ENCODE measurements at places on chromosomes 12 and 14.

GRCh38 chr14:60217713-60218112, 31.3 kb upstream of the PPM1A start:
- no peak for DNase-seq

DNA sequence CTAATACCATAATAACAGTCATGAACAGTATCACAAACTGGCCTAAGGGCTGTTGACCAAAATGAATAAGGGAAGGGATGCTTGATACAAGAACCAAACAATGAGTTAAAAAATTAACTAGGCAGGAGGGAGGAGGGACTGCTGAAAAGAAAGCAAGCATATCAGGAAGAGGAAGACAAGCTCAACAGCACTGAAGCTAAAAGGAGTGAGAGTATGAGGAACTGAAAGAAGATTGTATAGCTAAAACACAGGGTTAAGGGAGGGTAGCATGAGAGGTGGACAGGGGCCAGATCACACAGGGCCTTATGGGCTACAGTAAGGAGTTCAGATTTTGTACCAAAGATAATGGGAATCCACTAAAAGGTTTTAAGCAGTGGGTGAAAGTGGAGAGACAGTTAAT, 34.1 kb downstream of the ITGA7 start:
- DNase-seq: no peak

GRCh38 chr14:80942191-80942600, 658 bp upstream of the CEP128 start:
- no peak for DNase-seq

DNA sequence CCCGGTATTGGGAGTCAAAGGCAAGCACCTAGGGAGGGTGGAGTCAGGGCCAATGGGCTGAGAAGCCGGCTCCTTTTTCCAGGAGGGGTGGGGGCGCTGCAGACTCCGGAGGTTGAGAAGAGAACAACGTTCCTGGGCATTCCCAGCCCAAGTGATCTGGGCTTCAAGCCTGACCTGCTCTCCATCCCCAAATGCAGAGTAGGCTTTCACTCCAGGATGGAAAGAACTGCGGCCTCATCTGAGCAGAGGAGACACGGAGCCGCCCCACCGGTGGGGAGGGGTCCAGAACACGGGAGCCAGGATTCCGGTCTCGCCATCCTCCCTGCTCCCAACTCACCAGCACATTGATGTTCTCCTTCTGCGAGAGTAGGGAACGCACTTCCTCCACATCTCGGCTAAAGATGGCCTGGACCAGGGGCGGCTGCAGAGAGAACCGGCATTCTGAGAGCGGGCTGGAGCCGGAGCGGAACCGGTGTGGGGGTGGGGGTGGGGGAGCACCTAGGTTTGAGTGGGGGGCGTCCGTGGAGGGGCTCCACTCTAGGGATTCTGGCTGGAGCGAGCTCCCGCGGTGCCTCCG, 605 bp downstream of the ANKRD52 start:
- no peak for DNase-seq

GRCh38 chr12:10940389-10940788, 1.3 kb upstream of the TAS2R14 start:
- peak; percentile 22 for DNase-seq

DNA sequence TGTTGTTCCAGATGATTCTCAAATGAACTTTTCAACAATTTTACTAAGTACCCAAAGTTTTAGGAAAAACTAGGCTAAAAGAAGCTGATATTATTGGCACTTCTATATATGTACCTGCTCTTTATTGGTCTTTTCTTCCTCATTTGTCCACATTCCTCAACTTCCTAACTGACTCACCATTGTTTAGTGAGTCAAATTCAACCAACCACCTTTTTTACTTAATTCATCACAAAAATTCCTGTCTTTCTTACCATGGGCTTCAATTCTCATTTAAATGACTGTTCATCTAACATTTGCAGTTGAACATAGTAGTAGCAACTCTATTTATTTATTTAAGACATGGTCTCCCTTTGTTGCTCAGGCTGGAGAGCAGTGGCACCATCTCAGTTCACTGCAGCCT, 47.6 kb upstream of the SLC2A13 start:
- no peak for DNase-seq

GRCh38 chr12:123973552-123974341, 732 bp downstream of the ZNF664 start:
- DNase-seq: no peak

- no peak for DNase-seq
Measured at GRCh38 chr12:67239061-67239460, 30.1 kb upstream of the CAND1 start.

DNA sequence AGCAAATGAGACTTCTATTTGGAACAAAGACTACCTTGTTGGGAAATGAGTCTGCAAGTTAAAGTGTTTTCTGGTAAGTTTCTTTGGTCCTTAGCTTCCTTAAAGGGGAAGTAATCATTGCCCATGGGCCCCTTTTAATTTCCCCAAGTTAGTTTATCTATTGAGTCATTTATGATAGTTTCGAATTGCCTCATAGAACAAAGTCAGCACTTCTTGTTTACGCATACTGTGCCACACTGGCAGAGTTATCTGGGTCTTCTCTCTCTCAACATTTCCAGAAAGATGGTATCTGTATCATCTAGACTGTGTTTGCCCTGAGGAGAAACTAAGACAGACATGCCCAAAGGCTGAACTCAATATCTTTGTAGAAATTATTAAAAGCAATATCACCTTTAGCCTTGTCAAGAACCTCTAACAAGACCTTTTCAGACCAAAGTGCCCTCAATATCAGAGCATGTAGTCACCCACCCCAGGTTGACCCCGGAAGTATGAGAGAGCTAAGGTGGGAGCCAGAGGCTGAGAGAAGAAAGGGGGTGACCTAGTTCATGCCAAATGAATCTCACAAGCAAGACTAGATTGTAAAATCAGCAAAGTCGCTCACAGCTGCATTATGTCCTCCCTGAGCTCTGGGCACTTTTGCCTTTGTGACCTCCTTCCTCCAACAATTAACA, 40.0 kb downstream of the GPR65 start:
- no peak for DNase-seq

DNA sequence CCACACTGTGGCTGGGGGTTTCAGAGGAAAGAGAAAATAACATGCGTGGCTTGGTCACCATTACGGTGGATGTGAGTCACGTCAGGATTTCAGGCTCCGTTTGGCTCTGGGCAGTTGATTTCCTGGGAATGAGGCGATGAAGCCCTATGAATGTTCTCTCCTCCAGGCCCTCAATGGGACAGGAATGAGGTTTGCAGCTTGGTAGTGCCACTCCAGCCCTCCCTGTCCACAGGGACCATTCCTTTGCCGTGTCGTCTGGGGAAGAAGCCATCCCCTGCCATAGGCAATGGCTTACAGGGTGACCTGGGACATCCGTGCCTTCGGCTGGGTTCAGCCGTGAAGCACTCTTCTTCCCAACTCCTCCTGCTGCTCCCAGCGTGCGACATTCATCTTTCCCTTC, 95.0 kb downstream of the FBXL14 start:
- no peak for DNase-seq

DNA sequence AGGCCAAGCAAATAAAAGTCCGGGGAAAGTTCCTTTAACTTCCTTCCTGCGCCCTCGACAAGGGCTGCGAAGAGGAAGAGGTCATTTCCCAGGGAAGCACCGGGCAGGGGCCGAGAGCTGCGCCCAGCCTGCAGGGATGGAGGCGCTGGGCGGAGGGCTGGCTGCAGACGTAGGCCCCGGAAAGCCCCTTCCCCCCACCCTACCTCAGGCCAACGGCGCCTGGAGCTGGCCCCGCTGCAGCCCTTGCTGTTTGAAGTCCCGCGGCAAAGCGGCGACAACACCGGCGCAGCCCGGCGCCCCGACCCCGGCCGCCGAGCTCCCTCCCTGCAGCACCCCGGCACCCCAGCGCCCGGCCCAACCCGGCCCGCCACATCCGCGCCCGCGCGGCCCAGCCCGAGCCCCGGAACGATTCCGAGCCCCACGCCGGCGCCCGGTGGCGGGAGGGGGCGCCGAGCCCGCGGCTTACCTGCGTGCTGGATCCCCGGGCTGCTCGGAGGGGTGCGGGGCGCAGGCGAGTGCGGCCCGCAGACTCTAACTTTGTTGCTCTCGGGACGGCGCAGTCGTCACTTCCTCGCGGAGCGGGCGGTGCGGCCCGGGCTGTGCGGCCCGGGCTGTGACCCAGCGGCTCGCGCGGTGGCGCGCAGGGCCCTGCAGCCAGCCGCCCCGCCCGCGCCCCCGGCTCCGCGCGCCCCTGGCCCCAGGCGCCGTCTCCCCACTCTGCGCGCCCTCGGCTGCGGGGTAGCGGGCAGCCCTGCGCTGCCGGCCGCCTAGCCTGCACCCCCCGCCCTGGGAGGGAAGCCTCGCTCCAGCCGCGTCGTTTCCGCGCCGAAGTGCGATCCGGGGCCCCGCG, 64.8 kb upstream of the PTGR2 start:
- DNase-seq: no peak

DNA sequence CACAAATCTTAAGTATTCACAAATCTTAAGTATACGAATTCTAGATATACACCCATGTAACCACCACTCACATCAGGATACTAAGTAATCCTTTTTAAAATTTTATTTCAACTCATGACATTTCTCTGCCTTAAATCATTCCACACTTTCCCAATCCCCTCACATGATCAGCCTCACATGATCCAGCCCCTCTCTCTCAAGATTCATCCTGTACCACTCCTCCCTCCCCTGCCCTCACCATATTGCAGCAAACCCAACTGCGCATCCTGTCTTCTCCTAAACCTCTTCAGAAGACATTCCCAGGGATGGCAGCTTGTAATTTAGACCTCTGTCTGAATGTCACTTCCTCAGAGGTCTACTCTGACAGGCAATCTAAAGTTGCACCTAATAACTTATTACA, 1.7 kb upstream of the EIF4B start:
- no peak for DNase-seq

- DNase-seq: no peak
Measured at GRCh38 chr12:3533703-3534386, 42.8 kb downstream of the PRMT8 start.

GRCh38 chr12:32249777-32250176, 143.1 kb downstream of the BICD1 start:
- no peak for DNase-seq

DNA sequence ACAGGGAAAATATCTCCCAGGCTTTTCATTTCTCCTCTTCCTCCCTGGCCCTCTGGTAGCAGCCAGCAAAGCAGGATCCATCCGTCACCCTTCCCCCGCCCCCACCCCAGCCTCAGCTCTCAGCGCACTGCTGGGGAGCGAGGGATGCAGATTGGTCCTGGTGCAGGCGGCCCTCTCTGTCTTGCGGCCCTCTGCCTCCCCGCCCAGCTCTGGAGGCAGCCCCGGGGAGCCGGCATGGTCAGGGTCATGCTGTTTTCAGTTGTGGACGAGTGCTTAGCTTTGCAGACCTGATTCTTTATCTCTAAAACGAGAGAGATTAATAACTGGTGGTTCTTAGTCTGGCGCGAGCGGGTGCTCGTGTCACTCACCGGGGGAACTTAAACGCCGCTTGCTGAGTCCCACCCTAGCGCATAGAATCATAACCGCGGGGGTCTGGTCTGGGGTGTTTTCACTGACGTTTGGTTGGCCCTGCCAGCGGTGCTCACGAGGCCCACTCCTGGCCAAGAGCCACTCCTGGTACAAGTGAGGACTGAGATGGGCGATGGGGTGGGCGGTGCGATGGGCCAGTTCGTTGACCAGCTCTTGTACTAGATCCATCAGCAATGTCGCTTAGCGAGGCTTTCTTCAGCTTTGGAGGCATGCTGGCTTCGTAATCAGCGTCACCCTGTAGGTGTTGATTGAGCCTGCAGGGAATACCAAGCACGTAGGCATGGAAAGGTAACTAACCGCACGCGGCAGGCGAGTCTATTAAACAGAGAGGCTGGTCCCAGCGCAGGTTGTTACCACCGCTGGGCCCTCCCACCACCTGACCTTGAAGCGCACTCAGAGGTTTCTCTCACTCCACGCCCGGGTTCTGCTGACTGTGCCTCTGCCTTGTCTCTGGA, 95.2 kb downstream of the TSPAN9 start:
- DNase-seq: no peak

DNA sequence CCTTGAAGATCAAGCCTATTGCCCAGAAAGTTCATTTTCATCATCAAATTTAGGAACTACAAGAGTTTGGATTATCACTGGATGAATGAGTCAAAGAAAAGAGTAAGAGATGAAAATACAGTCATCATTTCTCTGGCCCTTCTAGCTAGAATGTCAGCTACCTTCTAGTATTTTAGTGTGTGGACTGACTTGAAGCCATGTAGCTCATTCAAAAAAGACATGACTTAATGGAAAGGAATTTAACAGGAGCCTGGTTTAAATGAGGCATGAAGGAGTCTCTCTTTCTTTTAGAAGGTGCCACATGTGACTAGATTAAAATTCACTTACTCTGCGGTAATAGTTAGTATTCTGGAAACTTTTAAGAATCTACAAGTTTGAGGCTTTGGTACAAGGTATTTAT, 7.1 kb downstream of the PTHLH start:
- DNase-seq: no peak

DNA sequence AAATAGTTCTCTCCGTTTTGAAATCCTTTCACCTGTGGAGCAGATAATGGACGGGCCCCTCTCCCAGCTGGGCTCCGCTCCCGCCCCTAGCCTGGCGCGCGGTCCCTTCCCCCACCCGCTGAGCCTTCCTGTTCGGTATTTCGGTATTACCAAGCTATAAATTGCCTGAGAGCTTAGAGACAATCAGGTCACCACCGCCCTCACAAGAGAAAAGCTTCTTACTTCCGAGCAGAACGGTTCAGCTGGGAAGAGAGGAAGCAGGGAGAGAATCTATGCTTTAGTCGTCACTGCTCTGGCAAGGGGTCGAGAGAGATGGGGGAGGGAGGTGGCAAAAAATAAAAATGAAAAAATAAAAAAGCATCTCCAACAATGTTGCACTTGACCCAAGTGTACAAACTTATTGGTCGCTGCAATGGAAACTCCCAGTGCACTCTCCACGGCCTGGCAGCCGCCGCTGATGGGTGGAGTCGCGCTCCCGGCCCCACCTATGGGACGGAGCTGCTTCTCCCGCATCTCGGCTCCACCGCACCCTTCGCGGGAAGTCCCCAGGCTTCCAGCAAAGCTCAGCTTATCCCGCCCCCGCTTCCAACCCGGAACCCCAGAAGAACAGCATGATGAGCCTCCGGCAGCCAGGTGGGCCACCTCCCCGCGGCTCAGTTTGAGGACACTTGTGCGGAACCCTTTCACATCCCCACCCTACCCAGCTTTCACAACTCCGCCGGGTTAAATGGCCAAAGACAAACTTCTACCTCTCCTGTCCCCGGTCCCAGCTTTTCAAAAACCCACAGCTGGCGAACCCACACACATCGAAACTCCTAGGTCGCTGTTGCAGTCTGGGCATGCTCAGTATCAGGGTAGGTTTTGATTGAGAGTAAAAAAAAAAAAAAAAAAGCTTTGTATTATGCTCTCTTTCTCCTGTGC, 832 bp upstream of the SYT1 start:
- no peak for DNase-seq

DNA sequence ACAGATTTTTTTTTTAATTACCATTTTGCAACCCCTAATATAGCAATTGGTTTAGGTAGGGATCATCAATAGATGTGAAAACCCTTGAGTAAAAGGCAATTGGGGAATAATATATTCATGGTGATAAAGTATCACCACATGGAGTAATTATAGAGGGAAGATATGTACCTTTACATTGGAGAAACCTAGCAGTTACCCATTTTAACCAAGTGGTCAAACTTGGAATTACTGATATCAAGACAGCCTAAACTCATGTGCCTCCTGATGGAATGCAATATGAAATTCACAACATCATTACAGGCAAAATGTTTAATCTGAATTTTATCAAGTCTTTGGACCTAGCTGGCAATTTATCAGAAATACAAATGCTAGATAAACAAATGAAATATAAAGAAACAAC, 6.7 kb upstream of the SLC10A1 start:
- no peak for DNase-seq
